ENCODE measurements at places on chromosomes 7 and 10. TPM values are rescaled to one million over a fixed set of nuclear protein-coding genes. Genes with fewer than 3 reads are reported as not detected.

The ACTA2 gene
- 559 TPM for total RNA-seq

The HOXA3 gene
- total RNA-seq = 2.3 TPM

The SPDYE5 gene
- total RNA-seq = not detected

The HOXA13 gene
- total RNA-seq = 6.8 TPM

The CALML5 gene
- not detected for total RNA-seq

The FGL2 gene
- total RNA-seq = 0.14 TPM

The PALD1 gene
- total RNA-seq = under 0.01 TPM

The NUTM2A gene
- 0.66 TPM for total RNA-seq

The LIPK gene
- not detected for total RNA-seq

The NUDT1 gene
- 26.2 TPM for total RNA-seq

The RALA gene
- 21.9 TPM for total RNA-seq

The TRIM50 gene
- not detected for total RNA-seq

The MYL10 gene
- not detected for total RNA-seq

The GIMAP2 gene
- total RNA-seq = 0.66 TPM

The NSUN6 gene
- total RNA-seq = 10.6 TPM

The OPN1SW gene
- total RNA-seq = not detected

The LRRC61 gene
- total RNA-seq = 2.3 TPM

The ALOX5 gene
- not detected for total RNA-seq

The IRF5 gene
- total RNA-seq = not detected

The NACAD gene
- 1.3 TPM for total RNA-seq
